ENCODE measurements at places on chromosomes 16 and 17. TPM values are rescaled to one million over a fixed set of nuclear protein-coding genes. Genes with fewer than 3 reads are reported as not detected.

- no peak for DNase-seq
Measured at GRCh38 chr16:51049678-51050376, 101.2 kb downstream of the SALL1 start.

GRCh38 chr17:1039123-1039507 is 42.2 kb downstream of the TIMM22 start:
- no peak for DNase-seq

DNA sequence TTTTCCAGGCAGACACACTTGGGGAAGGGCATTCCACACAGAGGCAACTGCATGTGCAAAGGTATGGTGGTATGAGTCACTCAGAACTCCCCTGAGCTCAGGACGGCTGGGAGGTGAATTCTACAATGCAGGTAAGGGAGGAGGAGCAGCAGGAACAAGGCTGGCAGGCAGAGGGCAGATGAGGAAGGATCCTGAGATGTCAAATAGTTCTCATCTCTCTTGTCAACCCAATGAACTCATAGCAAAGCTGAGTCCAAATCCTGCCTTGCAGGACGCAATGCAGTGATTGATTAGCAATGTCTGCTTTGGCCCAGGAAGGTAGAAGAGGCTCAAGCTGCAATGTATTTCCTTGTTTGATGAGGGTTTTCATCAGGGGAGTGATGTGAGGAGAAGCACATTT is 243.5 kb downstream of the XYLT1 start:
- DNase-seq = no peak

DNA sequence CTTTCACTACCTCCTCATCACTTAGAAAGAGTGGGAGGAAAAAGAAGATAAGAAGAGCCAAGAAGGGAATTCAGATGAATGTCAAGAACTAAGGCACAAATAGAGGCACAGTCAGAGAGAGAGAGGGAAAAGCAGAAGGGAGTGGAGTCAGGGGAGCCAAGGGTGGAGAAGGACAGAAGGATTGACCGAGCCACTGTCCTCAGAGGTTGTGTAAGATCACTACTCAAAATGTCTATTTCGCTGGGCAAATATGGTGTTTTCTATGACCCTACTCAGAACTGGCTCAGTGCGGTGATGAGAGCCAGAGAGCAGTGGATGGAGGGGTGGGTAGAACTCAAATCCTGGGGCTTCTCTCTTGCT is 139.2 kb upstream of the HS3ST2 start:
- no peak for DNase-seq

GRCh38 chr17:76314392-76315227 is 6.5 kb upstream of the QRICH2 start:
- peak; percentile 24 for DNase-seq

- DNase-seq = peak; percentile 52
Measured at GRCh38 chr17:40347319-40348135, 17.0 kb downstream of the GJD3 start.

Gene NFATC3
- 22.6 TPM for total RNA-seq

Gene CCL22
- total RNA-seq = not detected

Gene KCNAB3
- total RNA-seq = 3.4 TPM

Gene SLC38A8
- total RNA-seq = not detected

Data from uterus (tissue), 4 donors.